ENCODE measurements at places on chromosomes 5 and 9.

DNA sequence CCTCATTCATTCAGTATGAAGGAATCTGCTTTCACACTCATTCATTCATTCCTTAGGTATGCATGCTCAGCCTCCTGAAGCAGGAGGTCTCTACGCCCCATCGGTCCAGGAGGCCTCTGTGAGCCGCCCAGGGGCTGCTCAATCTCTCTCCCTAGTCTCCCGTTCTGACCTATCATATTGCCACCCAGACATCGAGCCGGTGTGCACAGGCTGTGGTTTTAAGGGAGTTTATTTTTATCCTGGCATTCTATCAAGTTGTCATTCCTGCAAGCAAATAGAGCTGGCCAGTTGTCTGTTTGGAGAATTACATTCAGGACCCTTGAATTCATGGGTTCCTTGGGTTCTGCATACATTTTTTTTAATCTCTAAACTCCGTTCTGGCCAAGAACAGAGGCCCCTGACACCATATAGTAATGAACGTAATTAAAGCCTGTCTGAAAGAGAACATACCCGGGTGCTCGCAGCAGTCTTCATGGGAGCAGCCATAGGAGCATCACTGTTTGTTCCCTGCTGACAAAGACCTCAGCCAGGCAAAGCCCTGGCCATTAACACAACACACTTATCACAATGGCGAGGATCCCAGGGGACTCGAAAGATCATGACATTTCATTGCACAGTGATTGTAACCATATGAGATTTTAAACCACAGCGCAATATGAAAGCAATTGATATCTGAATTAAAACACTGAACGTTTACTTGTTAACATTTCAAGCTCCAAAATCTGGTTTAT is 80.9 kb downstream of the ADAMTS16 start:
- DNase-seq = no peak

DNA sequence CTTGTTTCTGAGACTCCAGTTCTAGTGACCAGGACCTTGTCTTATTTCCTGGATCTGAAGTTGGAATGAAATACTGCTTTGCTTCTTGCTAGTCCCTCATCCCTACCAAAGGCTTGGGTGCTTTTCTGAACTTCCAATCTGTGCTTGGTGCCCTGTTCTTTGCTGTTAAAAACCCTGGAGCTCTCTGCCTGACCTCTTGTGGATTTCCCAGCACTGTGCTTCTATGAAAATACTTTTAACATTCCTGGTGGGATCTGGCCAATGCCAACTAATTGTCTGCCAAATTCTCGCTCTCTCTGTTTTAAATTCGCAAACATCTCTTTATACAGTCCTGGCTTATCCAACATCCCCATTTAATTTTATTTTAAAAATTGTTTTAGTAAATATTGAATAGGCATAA is 26.7 kb upstream of the CSNK1G3 start:
- DNase-seq = no peak

GRCh38 chr5:1374679-1375055 is 29.8 kb upstream of the CLPTM1L start:
- DNase-seq = no peak

GRCh38 chr5:60010328-60010727 is 116.8 kb upstream of the PDE4D start:
- DNase-seq = no peak

GRCh38 chr5:52945040-52945439 is 44.1 kb upstream of the ITGA2 start:
- DNase-seq = no peak

DNA sequence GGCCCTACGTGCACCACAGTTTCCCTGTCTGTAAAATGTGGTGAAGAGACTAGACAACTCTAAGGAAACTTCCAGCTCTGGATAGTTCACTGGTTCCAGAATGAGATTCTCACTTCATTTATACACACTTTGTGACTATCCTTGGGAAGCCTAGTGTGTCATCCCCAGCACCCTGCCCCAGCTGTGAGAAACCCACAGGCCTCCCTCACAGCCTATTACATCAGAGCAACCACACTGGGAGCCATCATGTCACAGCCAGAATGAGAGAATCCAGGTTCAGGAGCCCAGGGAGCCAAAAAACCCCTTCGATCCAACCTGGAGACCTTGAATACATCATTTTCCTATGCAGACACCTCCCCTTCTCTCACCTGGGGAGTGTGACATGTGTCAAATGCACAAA is 21.0 kb upstream of the HAND1 start:
- DNase-seq = no peak

DNA sequence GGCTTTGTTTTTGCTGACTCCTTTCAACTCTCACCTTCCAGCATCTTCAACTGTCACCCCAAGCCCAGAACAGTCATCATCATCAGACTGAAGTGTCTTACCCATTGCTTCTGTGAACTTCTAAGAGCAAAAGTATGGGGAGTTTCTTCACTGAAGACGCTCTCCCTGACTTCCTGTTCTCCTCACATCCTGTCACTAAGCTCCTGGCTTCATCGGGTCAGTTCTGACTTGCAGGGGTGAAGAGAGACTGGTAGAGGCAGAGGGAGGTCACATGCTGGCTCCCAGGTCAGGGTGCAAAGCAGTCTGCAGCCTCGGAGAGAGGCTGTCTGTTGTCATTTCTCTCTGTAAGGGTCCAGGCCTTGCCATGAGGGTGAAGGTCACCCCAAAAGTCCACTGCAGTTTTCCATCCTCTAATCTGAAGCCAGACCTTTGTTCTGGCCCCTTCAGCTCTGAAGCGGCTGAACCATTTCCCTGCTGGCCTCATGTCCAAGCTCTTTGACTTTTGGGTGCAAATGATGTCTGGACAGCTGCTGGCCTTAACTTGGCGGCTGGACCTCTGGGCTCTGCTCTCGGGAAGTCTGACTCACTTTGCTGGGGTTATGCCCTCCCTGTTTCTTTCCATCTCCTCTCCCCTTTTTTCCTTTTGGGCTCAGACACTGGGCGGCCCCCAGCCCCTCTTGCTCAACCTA is 305.0 kb downstream of the RAB3C start:
- no peak for DNase-seq
